Central memory CD8-positive, alpha-beta T cell (primary cell): ENCODE measurements at places on chromosomes 3 and 15.

- peaks cover 26% of the 10 kb centered on the region for H3K4me1 ChIP-seq
- no peak overlapping the region for H3K4me3 ChIP-seq
- H3K27me3 ChIP-seq, result no peaks in the 10 kb centered on the region
- H3K27ac ChIP-seq, result no peak overlapping the region
Measured at GRCh38 chr3:194481525-194482195, 5.1 kb downstream of the ATP13A3 start.

GRCh38 chr3:14093831-14094230 lies 30.8 kb downstream of the CHCHD4 start:
- H3K27me3 ChIP-seq, result peaks cover 57% of the 10 kb centered on the region
- DNase-seq, result no peak
- no peak overlapping the region for H3K4me3 ChIP-seq
- no peaks in the 10 kb centered on the region for H3K36me3 ChIP-seq
- H3K27ac ChIP-seq, result no peak overlapping the region

DNA sequence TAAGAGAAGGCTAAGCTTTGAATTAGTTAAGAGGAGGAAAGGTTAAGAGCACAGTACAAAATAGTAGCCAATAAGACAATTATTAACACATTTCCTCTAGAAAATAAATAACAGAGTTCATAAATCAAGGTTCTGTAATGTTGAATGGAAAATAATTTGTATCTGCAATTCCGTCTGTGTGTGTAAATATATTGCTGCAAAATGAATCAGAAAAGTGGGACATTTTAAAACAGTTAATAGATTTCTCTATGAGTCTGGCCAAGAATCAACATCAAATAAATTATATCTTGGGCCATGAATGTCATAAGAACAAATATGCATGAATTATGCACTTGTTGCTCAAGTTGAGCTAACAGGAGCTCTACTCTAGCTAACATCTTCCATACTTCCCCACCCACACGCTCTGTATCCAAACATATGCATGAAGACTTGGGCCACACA lies 14.2 kb upstream of the SUCNR1 start:
- no peak overlapping the region for H3K4me3 ChIP-seq
- H3K27ac ChIP-seq, result no peak overlapping the region
- H3K36me3 ChIP-seq, result peaks cover 1% of the 10 kb centered on the region
- H3K4me1 ChIP-seq, result no peaks in the 10 kb centered on the region
- peaks cover 45% of the 10 kb centered on the region for H3K27me3 ChIP-seq
- DNase-seq, result no peak

DNA sequence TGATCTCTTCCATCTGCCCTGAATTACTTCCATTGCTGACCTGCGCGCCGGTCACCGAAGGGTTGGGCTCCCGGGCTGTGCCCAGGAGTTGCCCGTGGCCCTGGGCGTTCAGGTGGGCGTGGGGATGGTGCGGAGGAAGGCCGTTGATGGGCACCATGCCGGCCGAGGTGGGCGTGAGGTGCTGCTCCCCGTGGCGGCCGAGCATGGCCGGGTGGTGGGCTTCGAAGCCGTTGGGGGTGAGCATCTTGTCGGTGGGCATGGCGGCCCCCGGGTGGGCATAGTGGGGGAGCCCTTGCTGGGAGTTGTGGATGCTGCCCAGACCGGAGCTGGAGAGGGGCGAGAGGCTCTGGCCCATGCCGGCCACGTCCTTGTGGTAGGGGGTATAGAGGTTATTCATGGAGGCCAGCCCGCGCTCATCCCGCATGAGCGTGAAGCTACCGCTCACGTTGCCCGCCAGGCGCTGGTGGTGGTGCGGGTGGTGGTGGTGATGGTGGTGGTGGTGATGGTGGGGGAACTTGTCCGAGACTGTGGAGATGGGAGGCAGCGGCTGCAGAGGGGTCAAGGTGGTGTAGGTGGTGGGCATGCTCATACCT lies 1.0 kb downstream of the ONECUT1 start:
- H3K27ac ChIP-seq, result peak overlapping the region; percentile 53
- peak overlapping the region; percentile 71 for H3K4me3 ChIP-seq
- peaks cover 11% of the 10 kb centered on the region for H3K4me1 ChIP-seq
- DNase-seq, result no peak
- peaks cover 9% of the 10 kb centered on the region for H3K36me3 ChIP-seq

DNA sequence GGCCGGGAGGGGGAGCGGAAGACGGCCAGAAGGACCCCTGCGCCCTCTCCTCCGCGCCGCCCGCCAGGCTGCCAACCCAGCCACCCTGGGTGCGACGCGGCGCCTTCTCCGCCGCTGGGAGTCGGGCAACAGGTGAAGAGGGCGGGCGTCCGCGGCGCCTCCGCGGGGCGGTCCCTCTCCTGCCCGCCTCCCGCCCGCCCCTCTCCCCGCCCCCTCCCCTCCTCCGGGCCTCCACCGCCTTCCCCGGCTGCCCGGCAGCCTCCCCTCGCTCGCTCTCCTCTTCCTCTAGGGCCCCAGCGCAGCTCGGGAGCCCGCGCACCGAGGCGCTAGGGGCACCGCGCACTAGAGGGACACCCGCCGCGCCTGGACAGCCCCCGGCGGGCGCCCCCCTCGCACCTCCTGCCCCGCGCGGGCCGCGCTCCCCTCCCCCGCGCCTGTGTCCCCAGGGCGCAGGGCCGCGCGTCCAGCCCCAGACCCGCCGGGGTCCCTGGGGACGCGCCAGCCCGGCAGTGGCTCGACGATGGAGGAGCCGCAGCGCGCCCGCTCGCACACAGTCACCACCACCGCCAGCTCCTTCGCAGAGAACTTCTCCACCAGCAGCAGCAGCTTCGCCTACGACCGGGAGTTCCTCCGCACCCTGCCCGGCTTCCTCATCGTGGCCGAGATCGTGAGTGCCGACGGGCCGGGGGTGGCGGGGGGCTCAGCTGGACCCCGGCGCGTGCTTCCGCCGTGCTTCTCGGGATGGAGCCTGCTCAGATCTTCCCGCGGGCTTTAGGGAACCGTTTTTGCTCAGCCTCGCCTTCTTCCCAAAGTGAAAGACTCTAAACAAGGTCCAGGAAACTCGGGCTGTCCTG lies at the start of gene CMTM8:
Gene CMTM8 (plus strand): TSS at position 228 of the 854 bp plus-strand sequence. CDS start 293 bp downstream, at position 521.
- peak within 1 kb of the TSS; percentile 44 for H3K27ac ChIP-seq
- H3K27me3 ChIP-seq, result peaks cover 19% of the 10 kb centered on the region
- H3K36me3 ChIP-seq, result peaks cover 5% of the 10 kb centered on the region
- peaks cover 22% of the 10 kb centered on the region for H3K4me1 ChIP-seq
- peak within 1 kb of the TSS; percentile 82 for H3K4me3 ChIP-seq
- DNase-seq, result no peak

DNA sequence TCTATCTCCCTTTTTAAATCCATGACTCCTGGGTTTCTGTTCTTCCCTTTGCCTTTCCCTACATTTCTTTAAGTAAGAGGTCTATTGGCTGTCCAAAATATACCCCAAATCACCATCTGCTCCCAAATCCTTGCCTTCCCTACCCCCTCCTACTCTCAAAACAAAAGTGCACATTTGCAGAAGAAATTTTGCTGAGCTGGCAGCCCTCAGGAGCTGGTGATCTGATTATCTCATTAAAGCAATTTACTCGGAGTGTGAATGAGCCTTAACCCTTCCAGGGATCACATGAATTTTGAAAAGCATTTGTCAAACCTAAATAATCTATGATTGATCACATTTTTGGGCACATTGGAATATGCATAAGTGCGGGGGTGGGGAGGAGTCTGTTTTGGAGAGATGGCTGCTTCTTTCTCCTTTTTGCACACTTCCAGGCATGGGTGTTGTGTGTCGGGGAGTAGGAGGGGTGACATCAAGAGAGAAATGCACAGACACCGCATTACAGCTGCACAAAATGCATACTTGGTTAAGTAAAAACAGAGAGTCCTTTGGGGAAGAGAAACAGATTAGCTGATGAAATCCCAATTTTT lies 892.6 kb downstream of the TUSC7 start:
- H3K27ac ChIP-seq, result no peak overlapping the region
- no peaks in the 10 kb centered on the region for H3K36me3 ChIP-seq
- H3K4me1 ChIP-seq, result no peaks in the 10 kb centered on the region
- H3K27me3 ChIP-seq, result no peaks in the 10 kb centered on the region
- H3K4me3 ChIP-seq, result no peak overlapping the region

- H3K4me1 ChIP-seq, result peaks cover 34% of the 10 kb centered on the region
- no peaks in the 10 kb centered on the region for H3K27me3 ChIP-seq
- peak overlapping the region; percentile 36 for H3K4me3 ChIP-seq
- H3K36me3 ChIP-seq, result peaks cover 43% of the 10 kb centered on the region
- DNase-seq, result no peak
Measured at GRCh38 chr15:59686389-59686788, 2.7 kb downstream of the BNIP2 start.

DNA sequence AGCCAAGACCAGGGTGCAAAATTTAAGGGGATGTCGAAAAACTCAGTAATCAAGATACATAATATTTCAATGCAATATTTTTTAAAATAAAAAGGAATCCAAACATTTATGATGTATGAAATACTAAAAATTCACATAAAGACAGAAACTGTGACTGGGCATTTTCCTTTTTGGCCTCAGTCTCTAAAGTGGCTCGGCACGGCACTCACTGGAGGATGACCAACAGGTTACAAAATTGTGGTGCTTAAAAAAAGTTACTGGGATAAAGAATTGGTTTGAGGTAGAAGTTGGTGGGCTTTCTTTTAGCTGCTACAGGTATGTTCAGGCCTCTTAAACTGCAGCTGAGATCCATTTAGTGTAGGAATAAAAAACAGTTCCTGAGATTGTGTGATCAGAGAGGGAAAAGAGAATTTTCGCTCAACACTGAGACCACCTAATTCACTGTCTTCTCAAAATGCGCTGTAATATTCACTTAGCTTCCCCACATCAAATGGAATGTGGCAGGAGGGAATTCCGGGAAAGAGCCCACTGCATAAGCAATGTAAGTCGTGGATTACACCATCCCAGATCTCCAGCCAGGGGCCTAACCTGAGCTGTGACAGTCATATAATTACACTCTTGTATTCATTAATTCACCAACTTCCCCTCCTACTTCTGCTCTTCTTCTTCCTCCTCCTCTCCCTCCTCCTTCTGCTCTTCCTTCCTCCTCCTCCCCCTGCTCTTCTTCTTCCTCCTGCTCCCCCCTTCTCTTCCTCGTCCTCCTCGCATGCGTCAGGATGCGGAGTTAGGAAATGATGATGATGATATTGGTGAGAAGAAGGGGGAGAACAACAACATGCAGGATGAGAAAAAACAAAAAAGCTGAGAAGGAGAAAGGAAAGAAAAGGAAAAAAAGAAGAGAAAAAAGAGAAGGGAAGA lies 45.9 kb downstream of the HES1 start:
- no peaks in the 10 kb centered on the region for H3K4me1 ChIP-seq
- H3K4me3 ChIP-seq, result no peak overlapping the region
- H3K27me3 ChIP-seq, result peaks cover 12% of the 10 kb centered on the region

DNA sequence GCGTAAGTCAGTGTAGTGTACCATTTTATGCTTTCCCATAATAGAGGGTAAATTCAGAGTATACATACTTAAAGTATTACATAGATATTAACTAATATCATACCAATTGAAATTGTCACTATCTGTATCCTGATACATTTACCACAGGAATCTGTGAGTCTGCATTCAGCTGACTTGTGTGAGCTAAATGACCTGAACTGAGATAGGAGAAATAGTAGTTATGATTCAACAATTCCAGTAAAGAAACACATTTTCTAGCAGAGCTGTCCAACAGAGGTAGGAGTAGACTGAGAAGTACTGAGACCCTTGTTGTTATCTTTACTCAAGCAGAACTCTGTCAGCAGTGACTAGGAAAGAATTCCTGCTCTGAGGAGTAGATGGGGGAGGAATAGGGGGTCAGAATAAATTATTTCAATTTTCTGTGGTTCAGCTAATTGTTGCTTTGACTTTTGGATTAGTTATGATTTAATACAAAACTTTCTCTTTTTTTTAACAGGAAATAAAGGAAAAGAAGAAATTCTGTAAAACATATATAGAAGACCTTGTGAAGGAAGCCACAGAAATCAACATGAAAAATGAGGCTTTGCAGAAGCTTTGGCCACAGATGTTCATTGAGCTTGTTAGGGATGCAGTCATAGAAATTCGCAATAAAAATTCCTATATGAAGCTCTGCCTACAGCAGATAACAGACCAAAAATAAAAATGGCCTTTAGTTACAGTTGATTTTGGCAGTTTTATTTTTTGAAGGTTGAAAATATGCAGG lies 66.2 kb upstream of the THSD4 start:
- no peak overlapping the region for H3K4me3 ChIP-seq
- H3K4me1 ChIP-seq, result no peaks in the 10 kb centered on the region
- no peak overlapping the region for H3K27ac ChIP-seq
- DNase-seq, result no peak
- peaks cover 55% of the 10 kb centered on the region for H3K27me3 ChIP-seq

- no peaks in the 10 kb centered on the region for H3K36me3 ChIP-seq
- no peak for DNase-seq
- H3K4me1 ChIP-seq, result no peaks in the 10 kb centered on the region
- peaks cover 84% of the 10 kb centered on the region for H3K27me3 ChIP-seq
Measured at GRCh38 chr15:100909989-100910955, 8.9 kb upstream of the LRRK1 start.

- no peak overlapping the region for H3K4me3 ChIP-seq
- H3K27me3 ChIP-seq, result peaks cover 7% of the 10 kb centered on the region
- H3K4me1 ChIP-seq, result peaks cover 22% of the 10 kb centered on the region
Measured at GRCh38 chr15:78178064-78178463, 28.9 kb downstream of the IDH3A start.

DNA sequence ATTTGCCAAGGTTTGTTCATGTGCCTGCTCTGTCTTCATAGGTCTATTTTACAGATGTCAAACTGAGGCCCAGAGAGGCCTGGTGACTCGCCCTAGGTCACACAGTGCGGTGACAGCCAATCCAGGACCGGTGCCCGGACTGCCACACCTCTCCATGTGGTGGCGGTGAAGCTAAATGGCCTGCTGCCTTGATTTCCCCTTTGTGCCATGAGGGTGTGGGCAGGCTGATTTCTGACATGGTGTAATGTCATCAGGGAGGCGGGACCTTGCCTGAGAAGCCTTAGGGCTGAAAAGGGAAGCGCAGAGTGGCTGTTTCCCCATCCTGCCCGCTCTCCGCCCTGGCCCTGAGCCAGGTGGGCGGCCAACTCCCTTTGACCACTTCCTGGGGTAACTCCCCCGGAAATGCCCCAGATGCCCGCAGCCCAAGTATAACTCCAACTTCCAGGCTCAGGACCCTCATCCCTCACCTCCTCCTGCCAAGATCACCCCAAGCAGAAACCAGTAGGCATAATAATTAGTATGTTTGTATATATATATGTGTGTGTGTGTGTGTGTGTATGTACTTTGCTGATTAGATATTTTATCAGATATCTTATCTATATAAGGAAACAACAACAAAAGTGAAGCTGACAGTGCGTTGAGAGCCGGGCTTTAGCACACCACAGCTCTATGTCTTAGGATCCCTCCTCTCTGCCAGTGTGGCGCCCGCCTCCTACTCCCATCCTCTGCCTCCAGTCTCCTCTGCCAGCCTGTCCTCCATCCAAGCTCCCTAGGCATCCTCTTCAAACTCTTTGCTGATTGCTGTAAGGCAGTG lies 63.9 kb downstream of the IQSEC1 start:
- H3K4me1 ChIP-seq, result peaks cover 92% of the 10 kb centered on the region
- no peaks in the 10 kb centered on the region for H3K27me3 ChIP-seq
- H3K27ac ChIP-seq, result peak overlapping the region; percentile 97
- peak overlapping the region; percentile 83 for H3K4me3 ChIP-seq
- peaks cover 24% of the 10 kb centered on the region for H3K36me3 ChIP-seq

- no peak for DNase-seq
- peaks cover 45% of the 10 kb centered on the region for H3K27me3 ChIP-seq
- H3K27ac ChIP-seq, result no peak overlapping the region
- H3K4me3 ChIP-seq, result no peak overlapping the region
- H3K4me1 ChIP-seq, result no peaks in the 10 kb centered on the region
Measured at GRCh38 chr15:89803941-89804800, 10.5 kb downstream of the ANPEP start.
